ENCODE measurements at places on chromosomes 7 and 10.

DNA sequence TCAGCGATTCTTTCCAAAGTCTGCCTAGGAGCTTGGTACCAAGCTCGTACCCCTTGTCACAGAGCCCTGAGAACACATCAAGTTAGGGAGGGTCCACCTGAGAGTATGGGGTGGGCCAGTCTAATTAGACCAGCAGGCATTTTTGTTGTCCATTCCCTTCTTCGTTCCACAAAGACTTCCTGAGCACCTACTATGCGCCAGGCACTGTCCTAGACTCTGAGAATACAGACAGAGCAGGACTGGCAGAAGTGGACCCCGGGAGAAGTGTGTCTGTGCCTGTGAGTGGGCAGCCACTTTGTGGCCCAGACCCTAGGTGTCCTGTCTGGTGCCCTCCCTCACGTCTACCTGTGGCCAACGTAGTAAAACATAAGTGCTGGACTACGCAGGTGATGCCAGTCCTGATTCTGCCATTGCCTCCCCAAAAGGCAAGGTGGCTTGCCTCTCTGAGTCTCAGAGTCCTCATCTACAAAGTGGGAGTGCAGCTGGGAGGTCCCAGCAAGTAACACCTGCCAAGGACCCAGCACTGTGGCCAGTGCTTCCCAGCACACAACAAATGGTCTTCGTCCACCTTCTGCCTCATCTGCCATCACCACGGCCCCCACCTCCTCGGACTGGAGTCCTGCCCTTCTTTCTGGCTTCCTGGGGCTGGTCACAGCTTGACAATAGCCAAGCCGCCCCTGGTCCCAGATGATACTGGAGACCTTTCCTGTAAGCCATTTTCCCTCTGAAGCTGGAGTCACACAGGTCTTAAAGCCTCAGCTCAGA, 54.3 kb upstream of the DUSP5 start:
- no peak for DNase-seq

DNA sequence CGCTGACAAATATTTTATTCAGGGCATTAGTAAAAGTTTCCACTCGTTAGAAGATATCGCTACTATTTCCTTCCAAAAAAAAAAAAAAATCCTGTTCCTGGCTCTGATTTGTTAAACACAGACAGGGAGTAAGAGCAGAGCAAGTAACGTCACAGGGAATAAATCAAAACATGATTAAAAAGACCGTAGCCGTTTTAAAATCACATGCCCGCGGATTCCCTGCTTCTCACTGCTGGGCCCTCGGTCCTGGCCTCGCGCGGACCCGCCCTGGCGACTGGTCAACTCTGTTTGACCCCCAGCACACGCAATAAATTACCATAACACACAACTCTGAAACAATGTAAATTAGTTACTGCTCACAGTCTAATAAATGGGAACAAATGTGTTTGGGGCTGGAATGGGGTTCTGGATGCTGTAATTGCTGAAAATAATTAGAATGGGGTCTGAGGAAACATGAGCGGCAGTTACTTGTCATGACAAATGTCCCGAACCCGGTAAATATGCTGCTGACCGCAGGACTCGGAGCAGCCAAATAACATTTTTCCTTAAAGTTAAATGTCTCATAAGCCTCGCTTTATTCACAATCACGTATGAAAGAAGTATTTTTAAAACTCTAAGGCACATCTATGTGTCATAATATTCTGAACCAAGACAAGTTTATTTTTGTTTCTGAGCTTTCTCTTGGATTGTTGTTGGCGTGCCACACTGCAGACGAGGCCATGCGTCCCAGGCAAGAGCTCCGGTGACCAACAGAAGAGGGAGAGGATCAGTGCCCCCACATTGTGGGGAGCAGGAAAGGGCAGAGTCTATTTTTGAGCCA, 17.9 kb downstream of the EBF3 start:
- no peak for DNase-seq

GRCh38 chr7:29598613-29599012, 35.0 kb downstream of the PRR15 start:
- DNase-seq = no peak

- no peak for DNase-seq
These were observed 550 bp upstream of the CALU start for GRCh38 chr7:128738570-128739047.

DNA sequence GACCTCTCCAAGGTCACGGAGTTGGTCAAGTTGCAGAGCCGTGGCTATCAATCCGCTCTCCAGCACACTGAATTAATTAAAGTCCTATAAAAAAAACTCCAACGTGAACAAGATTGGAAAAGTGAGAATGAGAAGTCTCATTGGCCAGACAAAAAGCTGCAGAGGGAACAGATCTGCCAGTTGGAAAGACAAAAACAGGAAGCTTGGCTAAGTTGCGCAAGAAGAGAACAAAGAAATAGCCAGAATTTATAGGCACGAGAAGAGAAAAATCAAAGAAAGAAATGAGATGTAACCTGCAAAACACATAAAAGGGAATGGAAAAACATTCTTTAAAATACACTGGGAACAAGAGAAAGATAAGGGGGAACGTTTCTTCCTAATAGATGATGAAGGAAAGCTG, 45.7 kb upstream of the CRTAC1 start:
- no peak for DNase-seq

DNA sequence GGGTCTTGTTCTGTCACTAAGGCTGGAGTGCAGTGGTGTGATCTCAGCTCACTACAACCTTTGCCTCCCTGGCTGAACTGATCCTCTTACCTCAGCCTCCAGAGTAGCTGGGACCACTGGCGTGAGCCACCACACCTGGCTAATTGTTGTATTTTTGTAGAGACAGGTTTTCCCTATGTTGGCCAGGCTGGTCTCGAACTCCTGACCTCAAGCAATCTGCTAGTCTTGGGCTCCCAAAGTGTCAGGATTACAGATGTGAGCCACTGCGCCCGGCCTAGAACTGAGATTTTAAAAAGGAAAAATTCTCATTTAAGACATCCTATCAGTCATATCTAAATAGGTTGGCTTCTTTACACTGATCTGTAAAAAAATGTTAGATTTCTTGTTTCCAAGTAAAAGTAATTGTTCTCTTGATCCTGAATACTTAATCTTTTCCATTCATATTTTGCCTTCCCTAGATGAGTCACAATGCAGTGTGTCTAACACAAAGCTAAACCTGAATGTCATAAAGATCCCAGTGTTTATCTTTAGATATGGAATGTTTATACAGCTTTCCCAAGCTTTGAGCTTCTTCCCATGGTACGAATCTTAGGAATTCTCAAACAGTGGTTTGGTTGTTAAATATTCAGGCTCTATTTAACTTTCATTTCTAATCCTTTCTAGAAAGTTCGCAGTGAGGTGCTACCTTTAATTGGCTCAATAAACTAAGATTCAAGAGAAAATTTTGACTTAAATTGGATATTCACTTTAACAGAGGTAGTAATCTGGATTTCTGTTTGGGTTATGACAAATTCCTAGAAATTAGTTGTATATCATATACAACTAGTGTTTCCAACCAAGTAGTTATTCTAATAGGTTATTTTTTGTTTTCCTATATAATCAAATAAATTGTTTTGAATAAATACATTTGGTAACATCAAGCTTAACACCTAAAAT, 12.1 kb upstream of the LAMB1 start:
- DNase-seq = no peak

DNA sequence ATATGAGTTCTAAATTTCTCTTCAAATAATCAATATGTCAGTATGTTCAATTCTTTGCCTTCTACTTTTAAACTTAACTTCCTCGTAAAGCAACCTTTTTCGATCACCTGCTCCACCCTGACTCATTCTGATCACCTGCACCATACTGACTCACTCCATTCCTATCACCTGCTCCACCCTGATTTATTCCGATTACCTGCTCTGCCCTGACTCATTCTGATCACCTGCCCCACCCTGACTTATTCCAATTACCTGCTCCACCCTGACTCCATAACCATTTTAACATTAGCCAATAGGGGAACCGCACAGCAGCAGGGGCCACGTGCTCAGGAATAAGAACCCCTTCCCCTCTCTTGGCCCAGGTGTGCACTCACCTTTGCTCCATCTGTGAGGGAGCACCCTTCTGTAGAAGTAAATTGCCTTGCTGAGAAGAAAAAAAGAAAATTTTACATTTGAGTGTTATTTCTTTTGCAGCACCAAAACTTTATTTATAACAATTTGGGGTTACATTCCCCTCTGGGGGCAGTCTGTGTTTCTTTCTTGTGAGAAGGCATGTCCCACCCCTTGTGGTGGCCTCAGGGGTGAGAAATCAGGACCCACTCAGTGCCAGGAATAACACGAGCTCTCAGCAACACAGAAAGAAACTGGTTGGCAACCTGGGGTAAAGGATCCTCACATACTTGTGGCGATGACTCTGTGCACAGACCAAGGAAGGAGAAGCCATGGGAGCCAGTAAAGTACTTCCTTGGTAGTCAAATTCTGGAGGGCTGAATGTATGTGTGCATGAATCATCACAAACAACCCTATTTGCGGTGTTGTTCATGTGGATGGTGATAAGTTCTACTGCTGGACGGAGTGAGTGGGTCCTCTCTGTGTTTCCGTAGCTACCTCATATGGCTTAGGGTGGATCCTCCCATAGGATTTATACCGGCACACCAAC, 29.4 kb upstream of the PPP1R9A start:
- DNase-seq = no peak

- no peak for DNase-seq
These were observed 64.3 kb downstream of the RGS10 start for GRCh38 chr10:119478111-119478802.

DNA sequence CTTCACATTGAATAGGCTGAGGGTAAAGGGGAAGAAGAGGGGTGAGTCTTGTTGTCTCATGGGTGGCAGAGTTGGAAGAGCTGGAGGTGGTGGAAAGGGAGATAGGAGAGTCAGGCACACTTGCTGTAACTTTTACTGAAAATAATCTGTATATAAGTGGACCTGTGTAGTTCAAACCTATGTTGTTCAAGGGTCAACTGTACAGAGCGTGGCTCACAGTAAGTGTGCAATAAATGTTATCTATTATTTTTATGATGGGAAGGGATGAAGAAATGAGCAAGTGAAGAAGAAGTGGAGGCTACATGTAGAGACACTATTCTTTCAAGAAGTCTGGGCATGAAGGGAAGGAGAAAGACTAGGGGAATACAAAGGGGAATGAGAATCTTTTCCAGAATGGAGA, 71.5 kb upstream of the FAM133B start:
- DNase-seq = no peak

DNA sequence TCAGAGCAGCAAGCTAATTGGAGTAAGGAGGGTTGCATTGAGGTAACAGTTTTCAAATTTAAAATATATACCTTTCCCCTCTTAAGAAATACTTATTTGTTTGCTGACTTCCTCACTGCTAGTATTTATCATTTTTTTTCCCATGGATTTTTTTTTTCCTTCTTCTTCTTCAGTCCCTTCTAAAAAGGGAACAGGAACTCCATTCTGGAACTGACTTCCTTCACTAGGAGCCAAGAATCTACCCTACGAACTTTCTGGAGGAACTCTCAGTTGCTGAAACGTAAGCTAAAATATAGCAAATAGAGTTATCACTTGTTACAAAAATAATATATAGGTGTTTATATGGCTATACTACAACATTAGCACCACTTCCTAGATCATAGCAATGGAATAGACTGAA, 95.4 kb downstream of the HGF start:
- DNase-seq = no peak

DNA sequence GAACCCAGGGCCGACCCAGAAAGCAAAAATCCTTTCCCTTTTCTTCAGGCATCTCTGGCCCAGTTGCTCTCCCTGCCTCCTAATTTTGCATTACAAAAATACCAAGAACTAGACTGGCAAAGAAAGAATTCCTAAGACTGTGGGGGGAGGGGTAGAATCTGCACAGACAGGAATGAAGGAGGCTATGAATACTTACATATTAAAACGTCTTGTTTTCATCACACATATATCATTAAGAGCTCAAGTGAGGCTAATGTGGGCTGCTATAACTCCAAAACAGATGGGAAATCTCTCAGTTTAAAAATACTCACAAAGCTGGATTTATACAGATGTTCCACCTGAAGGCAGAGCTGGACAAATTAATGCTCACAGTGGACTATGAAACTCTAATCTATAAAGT, 29.2 kb upstream of the MKX start:
- DNase-seq = no peak

DNA sequence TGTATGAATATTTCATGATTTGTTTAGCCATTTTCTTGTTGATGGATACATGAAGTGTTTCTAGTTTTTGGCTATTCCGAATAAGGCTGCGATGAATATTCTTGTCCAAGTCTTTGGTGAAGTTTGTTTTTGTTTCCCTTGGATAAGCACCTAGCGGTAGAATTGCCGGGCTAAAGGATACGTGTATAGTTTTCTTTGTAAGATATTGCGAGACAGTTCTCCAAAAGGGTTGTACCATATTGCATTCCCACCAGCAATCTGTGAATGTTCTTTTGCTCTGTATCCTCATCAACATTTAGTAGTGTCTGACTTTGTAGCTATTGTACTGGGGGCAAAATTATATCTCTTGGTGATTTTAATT, 142.6 kb downstream of the DOCK1 start:
- no peak for DNase-seq

DNA sequence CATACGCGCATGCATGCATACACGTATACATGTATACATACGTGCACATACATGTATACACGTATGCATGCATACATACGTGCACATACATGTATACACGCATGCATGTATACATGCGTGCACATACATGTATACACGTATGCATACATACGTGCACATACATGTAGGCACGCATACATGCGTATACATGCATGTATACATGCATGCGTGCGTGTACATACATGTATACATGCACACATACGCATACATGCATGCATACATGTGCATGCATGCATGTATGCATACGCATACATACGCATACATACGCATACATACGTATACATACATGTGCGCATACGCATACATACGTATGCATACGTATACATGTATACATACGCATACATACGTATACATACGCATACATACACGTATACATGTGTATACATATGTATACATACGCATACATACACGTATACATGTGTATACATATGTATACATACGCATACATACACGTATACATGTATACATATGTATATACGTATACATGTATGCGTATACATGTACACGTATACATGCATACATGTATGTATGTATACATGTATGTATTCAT, 19.0 kb upstream of the MTURN start:
- no peak for DNase-seq

- no peak for DNase-seq
These were observed 66.5 kb downstream of the JAZF1 start for GRCh38 chr7:28114056-28114455.

- no peak for DNase-seq
These were observed 27.8 kb downstream of the ENTPD1 start for GRCh38 chr10:95783741-95784140.

- no peak for DNase-seq
These were observed 17.0 kb downstream of the RRP12 start for GRCh38 chr10:97384156-97384555.

GRCh38 chr10:49310901-49311554, 12.1 kb downstream of the C10orf71 start:
- DNase-seq = no peak

GRCh38 chr7:44534087-44534486, 7.0 kb downstream of the NPC1L1 start:
- DNase-seq = no peak

GRCh38 chr7:28088032-28088431, 92.6 kb downstream of the JAZF1 start:
- no peak for DNase-seq

GRCh38 chr10:58512491-58513187, at the start of gene BICC1:
Gene BICC1 (plus strand): TSS chr10:58512872. CDS start chr10:58513144, 272 bp downstream.
- DNase-seq = no peak

GRCh38 chr10:118330295-118331076, 11.6 kb downstream of the FAM204A start:
- no peak for DNase-seq

GRCh38 chr7:69953136-69954067, 355.1 kb downstream of the AUTS2 start:
- no peak for DNase-seq
